ENCODE measurements at places on chromosomes 3 and 15.

GRCh38 chr3:150970665-150971324, 1.7 kb downstream of the CLRN1 start:
- no peak for DNase-seq

DNA sequence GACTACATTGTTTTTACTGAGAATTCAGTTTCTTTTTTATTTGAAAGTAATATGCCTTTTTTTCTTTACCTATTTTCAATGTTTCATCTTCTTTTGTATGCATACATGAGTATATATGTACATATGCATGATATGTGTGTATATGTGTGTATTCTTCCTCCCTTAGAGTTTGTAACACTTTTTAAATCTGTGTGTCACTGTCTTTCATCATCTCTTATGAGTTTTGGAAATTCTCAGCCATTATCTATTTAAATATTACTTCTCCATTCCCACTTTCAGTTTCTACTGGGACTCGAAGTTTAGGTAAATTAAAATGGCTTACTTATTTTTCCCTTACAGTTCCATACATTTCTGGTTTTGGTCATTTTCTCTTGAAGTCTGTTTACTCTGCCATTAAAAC, 754.1 kb downstream of the GRM7 start:
- DNase-seq = no peak

GRCh38 chr3:16810593-16811367, 74.0 kb upstream of the PLCL2 start:
- DNase-seq = no peak

GRCh38 chr15:77966540-77967234, 110.8 kb downstream of the TBC1D2B start:
- peak; percentile 71 for DNase-seq

- no peak for DNase-seq
Observed at GRCh38 chr3:183265157-183265642, 12.1 kb downstream of the B3GNT5 start.

- DNase-seq = no peak
Observed at GRCh38 chr3:111747490-111747889, 111.6 kb upstream of the PHLDB2 start.

- DNase-seq = no peak
Observed at GRCh38 chr3:72145506-72146380, 360.8 kb upstream of the PROK2 start.

- no peak for DNase-seq
Observed at GRCh38 chr3:16409032-16409431, 104.5 kb downstream of the RFTN1 start.

DNA sequence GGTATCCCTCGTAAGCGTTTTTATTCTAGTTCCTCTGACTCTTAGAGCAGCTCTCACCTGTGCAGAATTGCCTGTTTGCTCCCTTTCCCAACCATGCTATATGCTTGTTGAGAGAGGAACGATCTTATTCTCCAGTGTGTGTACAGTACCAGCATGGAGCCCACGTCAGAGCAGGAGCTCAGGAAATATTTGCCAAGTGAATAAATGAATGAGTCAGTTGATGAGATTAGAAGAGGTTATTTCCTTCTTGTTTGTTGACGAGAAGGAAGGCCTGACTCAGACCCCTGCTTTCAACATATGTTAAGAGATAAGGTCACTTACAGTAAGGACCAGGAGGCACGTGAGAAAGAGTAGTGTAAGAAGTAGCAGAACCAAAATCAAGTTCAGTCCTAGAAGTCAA, 106.3 kb upstream of the ABHD17C start:
- DNase-seq = no peak

DNA sequence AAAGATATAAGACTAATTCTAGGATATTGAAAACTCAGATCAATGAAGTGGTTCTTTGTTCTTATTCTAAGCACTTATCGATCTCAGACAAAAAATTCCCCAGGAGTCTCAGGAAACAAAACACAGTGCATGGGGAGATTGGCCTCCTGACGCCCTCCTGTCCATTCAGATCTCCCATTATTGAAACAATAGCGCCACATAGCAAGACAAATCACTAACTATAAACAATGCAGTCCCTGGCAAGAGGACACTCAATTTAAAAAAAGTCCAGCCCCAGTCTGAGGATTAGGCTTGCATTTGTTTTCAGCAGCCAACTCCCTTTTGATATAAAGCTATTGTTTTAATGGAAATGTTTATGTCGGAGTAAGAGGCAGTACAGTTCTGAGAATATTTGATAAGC, 528.2 kb downstream of the GABRG3 start:
- no peak for DNase-seq

GRCh38 chr15:54481819-54482218, 503.6 kb downstream of the UNC13C start:
- DNase-seq = no peak

- DNase-seq = no peak
Observed at GRCh38 chr3:71754610-71755253, 1.1 kb downstream of the GPR27 start.

- no peak for DNase-seq
Observed at GRCh38 chr3:173932624-173933023, 535.1 kb downstream of the NLGN1 start.

- no peak for DNase-seq
Observed at GRCh38 chr15:68114356-68114755, 60.2 kb downstream of the PIAS1 start.

GRCh38 chr3:110568246-110568645, 503.4 kb upstream of the NECTIN3 start:
- DNase-seq = no peak

DNA sequence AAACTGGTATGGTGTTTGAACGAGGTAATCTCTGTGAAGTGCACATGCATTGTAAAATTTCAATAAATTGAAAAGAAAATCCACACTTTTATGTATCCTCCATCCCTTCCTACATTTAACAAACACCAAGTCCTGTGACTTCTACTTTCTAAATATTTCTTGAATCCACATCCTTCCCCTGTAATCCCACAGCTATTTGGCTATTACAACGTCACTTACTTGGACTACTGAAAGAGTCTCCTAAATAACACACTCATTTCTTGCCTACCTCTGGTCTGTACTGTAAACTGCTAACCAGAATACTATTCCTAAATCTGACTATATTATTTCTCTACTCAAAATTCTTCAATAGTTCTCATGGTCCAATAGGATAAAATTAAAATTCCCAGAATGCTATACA, 176.1 kb downstream of the NEK10 start:
- no peak for DNase-seq

- DNase-seq = no peak
Observed at GRCh38 chr15:40066589-40066988, 27.6 kb upstream of the SRP14 start.

DNA sequence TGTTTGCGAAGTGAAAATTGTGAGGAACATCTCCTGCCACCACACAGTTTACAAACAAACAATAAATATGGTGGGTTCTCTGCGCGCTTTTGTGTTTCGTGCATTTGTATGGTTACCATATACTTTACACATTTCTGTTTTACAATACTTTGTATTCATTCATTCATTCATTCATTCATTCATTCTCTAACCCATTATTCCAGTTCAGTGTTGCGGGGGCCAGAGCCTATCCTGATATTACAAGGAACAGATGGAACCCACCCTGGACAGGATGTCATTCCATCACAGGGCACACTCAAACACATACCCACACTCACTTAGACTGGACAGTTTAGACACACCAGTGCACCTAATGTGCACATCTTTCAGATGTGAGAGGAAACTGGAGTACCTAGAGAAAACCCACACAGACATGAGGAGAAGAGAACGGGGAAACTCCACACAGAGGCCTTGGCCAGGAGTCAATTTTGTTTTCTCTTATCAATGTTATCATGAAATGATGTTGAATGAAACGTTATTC, 160.5 kb downstream of the FNDC3B start:
- no peak for DNase-seq

DNA sequence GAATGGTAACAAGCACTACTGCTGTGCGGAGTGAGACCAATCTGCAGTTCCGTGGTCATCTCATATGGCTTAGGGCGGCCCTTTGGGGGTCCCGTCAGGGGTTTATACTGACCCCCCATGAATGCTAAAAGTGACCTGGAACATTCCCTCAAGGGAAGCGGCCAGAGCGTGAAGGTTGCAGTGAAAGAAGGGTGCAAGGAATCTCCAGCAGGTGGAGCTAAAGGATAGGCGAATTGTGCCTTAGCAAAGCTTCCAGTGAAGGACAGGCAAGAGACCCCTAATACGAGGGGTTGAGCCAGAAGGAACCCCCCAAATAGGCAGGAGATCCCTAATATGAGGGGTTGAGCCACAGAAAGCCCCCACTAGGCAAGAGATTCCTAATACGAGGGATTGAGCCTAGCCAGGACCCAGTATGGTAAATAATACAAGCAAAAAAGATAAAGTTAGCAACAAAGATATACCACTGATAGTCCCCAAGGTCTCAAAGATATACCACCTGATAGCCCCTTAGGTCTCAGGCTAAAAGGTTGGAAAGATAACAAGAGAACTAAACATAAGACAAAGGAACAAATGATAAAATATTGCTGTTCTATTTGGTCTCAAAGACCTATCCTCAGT, 32.8 kb downstream of the ZNF589 start:
- DNase-seq = peak; percentile 68

GRCh38 chr15:51226576-51227210, 111.7 kb downstream of the CYP19A1 start:
- no peak for DNase-seq

DNA sequence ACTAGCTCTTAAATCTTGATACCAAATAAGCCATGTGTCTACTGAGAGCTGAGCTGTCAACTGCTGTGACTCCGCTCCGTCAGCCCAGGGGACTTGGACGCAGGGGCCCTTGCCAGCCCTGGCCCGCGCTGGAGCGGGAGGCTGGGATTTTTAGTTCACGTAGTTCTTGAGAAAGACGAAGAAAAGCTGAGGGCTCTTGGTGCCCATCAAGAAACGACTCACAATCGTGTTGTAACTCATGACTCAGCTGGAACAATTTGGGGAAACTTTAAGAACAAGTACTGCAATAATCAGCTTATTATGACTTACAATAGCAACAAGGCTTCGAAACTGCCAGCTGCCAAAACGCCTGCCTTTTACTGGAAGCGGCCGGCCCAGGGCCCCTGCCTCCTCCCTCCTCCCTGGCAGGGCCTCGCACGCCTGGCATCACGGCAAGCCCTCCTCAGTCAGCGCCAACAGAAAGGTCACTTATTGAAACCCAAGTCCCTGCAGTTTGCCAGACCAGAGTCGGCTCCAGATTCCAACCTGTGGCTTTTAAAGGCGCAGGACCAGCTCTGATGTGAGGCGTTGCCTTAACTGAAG, 60.3 kb downstream of the RGMA start:
- peak; percentile 49 for DNase-seq

DNA sequence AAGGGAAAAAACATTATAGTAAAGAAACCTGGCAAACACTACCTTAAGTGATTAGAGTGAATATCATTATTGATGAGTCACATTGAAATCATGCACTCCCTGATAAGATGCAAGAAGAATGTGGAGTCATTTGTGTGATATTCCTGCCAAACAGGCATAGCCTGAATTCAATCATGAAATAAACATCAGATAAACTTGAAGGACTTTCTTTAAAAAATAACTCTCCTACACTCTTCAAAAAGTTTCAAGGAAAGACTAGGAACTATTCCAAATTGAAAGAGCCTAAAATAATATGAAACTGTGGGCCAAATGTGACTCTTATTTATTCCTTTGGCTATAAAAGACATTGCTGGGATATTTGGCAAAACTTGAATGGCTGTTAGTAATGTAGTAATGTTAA, 625.7 kb upstream of the LMCD1 start:
- no peak for DNase-seq

DNA sequence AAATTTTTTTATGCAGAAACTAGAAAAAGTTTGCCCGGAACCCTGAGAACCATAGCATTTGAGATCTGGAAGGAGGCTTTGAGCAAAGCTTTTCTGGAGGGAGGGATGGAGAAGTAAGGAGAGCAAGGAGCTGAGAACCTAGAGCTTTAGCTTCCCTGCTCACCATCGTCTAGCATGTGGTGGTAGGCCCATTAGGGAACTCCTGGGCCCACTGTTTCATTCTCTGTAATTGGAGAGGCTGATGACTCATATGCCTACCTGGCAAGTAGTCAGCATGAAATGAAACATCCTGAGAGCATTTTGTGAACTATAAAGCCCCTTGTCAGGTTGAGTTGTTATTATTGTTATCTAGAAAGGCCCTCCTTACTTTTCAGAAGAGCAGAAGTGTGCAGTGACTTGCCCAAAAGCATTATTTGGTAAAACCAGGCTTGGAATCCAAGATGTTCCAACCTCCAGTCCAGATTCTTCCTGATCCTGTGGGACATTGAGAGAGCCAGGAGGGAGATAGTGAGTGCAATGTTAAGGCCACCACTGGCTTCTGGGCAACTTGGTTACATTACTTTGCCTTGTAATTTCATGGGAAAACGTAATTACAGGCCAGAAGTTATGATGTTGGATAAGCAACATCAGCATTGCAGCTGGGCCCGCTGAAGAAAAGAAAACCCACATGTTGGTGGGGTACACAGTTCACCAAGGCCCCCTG, 104.5 kb upstream of the BFSP2 start:
- peak; percentile 30 for DNase-seq

DNA sequence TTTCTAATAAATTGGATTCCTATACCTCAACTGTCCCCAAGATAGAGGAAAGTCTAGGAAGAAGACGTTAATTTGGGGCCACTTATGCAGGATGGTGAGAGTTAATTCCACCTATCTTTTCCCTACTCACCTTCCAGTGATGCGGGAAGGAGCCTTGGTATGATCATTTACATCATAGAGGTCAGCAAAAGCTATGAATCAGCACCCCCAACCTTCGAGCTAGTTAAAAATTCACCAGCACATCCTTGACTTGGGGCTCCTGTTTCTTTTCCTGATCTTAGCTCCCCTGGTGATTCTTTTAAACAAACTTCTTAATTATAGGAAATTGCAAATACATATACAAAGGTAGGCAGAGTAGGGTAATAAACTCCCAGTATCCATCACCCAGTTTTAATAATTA, 366.6 kb downstream of the SOX2 start:
- DNase-seq = no peak

DNA sequence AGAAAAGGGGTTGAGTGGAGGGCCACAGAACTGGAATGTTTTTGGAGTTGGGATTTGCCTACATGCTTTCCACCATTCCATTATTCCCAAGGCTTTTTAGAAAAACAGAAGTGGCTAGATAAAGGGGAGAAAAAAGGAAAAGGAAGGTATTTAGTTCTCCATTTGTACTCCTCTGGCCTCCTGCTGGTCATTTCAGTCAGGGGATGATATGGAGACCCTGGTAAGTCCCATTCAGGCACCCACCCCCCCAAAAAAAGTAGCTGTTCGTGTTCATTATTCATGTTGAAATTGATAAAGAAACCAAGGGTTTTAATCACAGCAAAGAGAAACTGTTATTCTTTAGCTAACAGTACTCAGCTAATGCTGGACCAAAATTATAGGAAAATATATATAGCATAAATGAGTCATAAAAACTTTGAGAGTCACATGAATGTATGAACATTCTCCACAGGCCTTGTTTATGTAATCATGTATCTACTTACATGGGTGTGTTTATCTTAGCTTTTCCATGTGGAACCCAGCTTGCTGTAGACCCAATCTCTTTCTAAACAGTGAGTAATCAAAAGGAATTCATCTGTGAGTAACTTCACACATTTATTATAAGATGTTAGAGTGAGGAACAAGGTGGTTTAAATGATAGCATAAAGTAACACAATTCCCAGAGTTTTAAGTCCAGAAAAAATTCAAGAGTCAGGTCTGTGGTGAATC, 167.2 kb downstream of the KCNMB2 start:
- DNase-seq = no peak

- DNase-seq = no peak
Observed at GRCh38 chr3:48428572-48429316, 1.1 kb downstream of the PLXNB1 start.

- DNase-seq = no peak
Observed at GRCh38 chr15:42939841-42940240, 19.3 kb upstream of the TTBK2 start.

- DNase-seq = no peak
Observed at GRCh38 chr3:134031348-134031915, 1.7 kb upstream of the SLCO2A1 start.

All from activated CD4-positive, alpha-beta T cell treated with anti-CD3 and anti-CD28 coated beads for 36 hours (primary cell).